Stimulated activated CD8-positive, alpha-beta memory T cell treated with anti-CD3 and anti-CD28 coated beads, Interleukin-15, amount 100 ng/mL, for 4 hours (primary cell): ENCODE measurements at places on chromosomes 3 and 15.

DNA sequence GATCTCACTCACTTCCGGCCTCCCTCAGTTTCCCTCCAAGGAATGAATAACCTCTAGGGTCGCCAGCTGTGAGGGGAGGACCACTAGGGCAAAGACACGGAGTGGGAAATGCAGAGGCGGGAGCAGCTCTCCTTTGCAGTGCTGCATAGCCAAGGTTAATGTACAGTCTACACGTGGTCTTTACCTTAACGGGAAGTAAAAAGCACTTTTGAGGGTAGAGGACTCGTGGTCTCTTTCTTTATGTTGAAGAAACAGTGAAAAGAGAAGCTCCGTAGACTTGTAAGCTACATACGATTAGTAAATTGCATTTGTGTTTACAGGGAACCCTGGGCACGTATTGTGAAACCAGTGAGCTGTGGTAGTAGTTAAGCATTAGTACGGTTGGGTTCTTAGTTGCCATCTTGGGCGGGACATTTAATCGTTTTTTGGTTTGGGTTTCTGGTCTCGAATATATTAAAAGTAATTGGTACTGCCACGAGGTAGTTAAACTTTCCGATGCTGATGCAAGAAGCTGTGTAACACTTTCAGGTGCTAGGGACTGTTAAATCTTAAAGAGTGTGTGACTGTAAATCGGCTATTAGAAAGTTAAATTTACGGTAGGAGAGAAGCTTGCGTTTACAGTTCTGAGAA lies 828 bp downstream of the U2SURP start:
- no peak for DNase-seq

DNA sequence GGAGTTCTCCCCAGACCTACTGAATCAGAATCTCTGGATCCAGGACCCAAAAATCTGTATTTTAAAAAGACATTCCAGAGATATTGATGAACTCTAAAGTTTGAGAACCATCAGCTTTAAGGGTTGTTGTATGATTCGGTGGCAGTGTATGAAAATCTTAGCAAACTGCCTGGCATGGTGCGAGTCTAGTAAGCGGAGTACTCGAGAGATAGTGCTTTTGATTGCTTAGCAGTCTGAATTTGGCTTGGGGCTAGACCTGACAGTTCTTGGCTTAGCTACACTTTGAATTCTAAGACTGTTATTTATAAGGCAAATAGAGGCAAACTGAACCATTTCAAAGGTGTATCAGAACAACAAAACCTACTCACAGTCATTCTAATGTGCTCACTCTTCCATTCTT lies 329.0 kb downstream of the LPP start:
- no peak for DNase-seq

GRCh38 chr15:42921342-42921731 lies 759 bp upstream of the TTBK2 start:
- peak; percentile 17 for DNase-seq

GRCh38 chr3:193655831-193656433 lies 62.9 kb downstream of the OPA1 start:
- DNase-seq = no peak

DNA sequence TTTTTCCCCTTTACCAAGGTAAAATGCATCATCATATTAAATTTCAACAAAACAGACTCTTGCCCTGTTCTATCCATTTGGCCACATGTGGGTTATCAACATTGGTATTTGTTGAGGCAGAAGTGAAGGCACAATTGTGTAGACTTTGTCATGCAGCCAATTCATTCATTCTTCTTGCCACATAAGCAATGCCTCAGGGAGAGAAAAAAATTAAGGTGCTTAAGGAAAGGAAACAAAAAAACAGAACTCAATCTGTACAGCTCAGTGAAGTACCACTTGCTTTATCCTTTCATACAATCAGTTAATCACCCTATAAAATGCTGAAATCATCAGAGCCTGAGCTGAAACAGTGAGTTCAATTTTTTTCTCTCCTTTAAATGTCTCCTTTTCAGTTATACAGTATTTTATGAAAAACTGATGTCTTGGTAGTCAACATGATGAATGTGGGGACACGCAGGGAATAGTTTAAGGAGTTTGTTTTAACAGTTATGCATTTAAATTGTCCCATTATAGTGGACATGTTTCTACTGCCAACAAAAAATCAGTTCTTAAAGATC lies 588.9 kb downstream of the MFSD1 start:
- no peak for DNase-seq

DNA sequence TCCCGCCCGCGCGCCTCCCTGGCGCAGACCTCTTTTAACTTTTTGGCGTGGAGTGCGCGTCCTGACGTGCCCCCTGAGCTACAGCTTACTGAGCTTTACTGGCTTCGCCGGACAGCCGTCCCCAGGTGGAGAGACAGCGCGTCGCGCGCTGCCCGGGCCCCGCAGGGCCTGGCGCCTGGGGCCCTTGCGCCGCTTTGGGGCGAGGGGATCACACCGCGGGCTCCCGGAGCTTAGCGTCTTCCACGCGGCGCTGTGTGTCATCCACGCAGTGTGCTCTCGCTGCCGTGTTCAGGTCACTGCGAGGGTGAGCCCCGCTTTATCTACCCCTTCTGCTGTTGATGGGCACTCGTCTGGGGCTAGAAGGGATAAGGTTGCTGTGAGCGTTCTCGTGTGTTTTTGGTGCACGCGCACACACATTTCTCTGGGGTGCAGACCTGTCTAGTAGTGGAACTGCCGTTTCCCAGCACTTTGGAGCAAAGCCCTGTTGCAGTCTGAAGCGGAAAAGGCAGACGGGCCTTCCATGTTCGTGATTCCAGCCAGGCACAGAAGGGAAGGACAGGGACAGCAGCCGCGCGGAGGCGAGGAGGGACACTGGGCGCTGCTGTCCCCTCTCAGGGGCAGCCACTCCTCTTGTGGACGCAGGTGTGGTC lies 33.1 kb upstream of the ALDH1L1 start:
- DNase-seq = no peak

DNA sequence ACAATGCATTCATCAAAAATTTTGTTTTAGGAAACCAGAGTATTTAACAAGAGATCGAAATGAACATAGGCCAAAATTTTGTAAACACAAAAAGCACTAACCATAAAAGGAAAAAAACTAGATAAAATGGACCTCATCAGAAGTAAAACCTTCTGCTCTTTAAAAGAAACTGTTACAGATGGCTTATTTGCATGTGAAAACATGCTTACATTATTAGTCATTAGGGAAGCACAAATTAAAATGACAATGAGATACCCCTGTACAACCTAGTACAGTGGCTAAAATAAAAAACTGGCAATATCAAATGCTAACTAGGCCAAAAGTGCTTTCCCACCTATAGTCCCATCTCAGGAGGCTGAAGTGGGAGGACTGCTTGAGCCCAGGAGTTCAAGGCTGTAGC lies 19.3 kb downstream of the UBR1 start:
- DNase-seq = no peak

GRCh38 chr3:7658294-7658693 lies 797.4 kb downstream of the GRM7 start:
- DNase-seq = no peak

GRCh38 chr3:151460228-151460627 lies 633 bp downstream of the IGSF10 start:
- DNase-seq = no peak

GRCh38 chr3:181567311-181568075 lies 144.2 kb upstream of the SOX2 start:
- DNase-seq = no peak

- no peak for DNase-seq
Measured at GRCh38 chr3:126373682-126374601, 16.7 kb upstream of the KLF15 start.

DNA sequence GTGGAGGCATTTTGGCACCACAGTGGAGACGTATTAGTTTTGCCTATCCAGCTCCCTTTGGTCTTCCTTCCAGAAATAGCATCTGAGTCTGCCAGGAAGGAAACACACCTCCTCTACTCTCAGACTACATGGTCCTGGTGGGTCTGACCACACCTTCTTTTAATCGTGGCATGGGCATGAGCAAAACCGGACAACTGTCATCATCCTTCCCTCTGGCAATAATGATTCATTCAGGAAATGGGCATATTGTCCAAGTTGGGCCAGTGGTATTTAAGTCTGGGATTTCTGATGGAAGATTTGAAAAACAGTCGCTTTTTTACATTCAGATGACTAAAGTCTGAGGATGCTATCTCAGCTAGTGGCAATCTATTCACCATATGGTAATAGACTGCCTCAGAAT lies 601.0 kb upstream of the ADAMTS9 start:
- DNase-seq = no peak

DNA sequence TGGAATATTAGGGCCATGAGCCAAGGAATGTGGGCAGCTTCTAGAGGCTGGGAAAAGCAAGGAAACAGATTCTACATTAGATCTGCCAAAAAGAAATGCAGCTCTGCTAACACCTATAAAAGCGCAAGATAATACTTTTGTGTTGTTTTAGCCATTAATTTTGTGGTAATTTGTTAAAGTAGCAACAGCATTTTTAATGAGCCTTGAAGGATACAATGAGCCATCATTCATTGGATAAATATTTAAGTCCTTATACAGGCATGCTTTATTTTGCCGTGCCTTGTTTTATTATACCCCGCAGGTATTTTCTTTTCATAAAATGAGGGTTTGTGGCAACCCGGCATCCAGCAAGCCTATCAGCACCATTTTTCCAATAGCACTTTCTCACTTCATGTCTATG lies 15.0 kb downstream of the ARL14 start:
- DNase-seq = no peak

DNA sequence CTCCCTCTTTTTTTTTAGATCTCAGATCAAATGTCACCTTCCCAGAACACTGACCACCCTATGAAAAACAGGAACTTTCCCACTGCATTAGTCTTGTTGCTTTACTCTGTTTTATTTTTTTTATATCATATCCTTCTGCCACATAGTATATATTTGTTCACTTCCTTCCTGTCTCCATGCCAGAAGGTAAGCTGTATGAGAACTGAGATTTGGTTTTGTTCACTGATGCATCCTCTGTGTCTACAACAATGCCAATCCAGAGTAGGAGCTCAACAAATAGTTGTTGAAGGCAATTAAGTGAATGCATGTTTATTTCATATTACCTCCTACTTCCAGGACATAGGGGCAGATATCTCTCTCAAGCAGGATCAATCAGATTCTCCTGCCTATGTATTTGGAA lies 114.4 kb downstream of the TPRG1 start:
- DNase-seq = no peak

GRCh38 chr15:89494941-89495637 lies 1.3 kb downstream of the RHCG start:
- DNase-seq = no peak

GRCh38 chr3:24470277-24470676 lies 24.4 kb downstream of the THRB start:
- DNase-seq = no peak

- no peak for DNase-seq
Measured at GRCh38 chr3:98026425-98027084, 8.6 kb downstream of the GABRR3 start.

DNA sequence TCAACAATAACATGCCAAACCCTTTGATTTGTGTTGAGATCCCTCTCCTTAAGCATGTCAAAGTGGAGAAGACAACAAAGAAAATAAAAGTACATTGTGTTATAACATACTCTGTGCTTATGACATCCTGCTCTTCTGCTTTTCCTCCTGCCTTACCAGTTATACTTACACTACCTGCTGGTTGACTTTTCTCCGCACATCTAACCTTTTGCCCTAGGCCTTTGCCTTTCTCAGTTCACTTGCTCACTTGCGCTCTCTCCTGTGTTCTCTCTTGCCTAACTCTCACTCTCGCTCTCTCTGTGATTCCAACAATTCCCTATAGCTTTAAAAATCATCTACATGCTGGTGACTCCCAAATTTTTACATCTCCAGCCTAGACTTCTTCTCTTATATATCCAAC lies 5.7 kb downstream of the DNAH12 start:
- no peak for DNase-seq

DNA sequence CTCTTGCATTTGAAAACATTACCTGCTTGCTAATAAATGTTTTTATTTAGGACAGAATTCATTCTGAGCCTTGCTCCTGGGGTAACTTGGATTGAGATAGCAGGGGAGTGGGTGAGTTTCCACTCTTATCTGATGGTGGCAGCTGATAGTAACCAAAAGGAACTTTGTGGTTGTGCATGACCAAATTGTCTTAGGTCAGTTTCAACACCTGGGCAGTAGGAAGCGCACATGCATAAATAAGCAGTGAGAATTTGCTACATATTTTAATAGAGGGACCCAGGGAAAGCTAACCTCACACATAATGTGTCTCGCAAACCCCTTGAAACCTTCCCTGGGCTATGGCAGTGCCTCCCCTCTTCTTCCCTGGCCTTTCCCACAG lies 65.4 kb upstream of the XCR1 start:
- no peak for DNase-seq

DNA sequence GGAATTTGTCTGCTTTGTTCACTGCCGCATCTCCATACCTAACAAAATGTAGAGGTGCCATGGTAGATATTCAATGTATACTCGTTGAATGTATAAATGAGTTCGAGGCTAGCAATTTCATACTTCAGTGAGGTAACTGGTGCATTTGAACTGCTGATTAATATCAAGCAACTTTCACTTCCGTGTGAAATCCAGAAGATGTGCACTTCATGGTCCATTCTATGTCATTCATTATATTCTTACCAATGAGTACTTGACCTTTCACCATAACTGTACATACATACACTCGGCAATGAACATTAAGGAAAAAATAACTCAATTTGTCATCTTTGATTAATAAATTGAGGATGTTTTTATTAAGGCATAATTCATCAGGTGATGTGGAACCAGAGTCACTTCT lies 598.5 kb downstream of the ZNF385D start:
- DNase-seq = no peak

DNA sequence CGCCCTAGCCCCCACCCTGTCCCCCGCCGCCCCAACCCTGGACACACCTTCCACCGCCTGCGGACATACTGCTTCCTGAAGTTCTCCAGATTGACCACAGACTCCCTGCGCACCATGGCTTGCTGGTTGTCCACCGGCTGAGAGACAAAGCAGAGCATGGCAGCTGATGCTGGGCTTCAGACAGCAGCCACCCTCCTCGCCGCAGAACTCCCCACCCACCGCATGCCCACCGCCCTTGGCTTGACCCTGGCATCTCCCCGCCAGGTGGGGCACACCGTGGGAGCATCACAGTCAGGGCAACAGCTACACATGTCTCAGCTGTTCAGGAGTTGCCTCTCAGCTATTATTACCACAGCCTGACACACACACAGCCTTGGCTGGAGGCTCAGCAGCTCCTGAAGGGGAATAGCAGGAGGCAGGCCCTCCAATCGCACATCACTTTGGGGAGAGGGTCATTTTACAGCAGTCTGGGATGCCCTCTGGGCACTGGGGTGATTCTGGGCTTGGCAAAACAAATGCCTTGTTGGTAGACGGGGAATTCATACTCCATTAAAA lies 78.4 kb upstream of the HERC1 start:
- DNase-seq = no peak

GRCh38 chr15:80946576-80946975 lies 43.0 kb downstream of the MESD start:
- DNase-seq = no peak

GRCh38 chr3:14658978-14659377 lies 7.4 kb downstream of the CCDC174 start:
- DNase-seq = no peak

- DNase-seq = no peak
Measured at GRCh38 chr3:134001251-134001650, 28.5 kb downstream of the SLCO2A1 start.

- no peak for DNase-seq
Measured at GRCh38 chr15:45084163-45084562, 29.8 kb downstream of the DUOX2 start.

- DNase-seq = no peak
Measured at GRCh38 chr3:125375950-125376679, 990 bp upstream of the ZNF148 start.
